NCI-H1092 (cell line): ENCODE measurements at places on chromosomes 7 and 10.

DNA sequence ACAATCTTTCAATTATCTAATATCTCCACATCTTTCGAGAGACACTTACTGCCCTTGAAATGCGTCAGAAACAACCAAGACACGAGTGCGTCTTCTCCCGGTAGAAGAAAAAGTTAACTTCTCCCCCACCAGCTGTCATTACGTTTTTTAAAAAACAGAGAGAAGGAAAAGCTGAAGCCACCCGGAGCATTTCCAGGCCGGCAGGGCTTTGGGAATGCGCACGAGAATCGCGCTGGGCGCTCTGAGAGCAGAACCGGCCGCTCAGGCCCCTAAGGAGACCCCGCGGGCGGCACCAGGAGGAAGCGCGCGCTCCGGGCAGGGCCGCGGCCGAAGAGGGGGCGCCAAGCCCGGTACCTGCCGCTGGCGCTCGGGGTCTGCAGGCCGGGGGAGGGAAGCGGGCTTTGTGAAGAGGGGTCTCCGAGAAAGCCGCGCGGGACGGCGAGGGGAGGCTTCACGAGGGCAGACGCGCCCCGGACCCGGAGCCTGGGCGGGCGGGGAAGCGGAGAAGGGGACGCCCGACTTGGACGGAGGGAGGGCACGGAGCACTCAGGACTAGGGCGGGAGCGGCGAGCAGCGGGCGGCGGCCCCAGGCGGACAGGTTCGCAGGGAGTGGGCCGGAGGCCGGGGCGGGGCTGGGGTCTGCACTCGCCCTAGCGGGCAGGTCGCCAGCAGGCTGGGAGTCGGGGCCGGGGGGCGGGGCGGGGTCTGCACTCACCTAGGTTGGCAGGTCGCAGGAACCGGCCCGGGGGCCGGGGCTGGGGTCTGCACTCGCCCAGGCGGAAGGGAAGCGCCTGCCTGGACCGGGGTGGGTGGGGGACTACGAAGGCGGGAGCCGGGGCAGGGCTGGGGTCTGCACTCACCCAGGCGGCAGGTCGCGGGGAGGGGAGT, 932 bp downstream of the ESYT2 start:
- DNase-seq, result peak; percentile 23

GRCh38 chr7:122949186-122949585, 46.3 kb downstream of the TAS2R16 start:
- no peak for DNase-seq

GRCh38 chr10:118754229-118754555, 578 bp downstream of the CACUL1 start:
- no peak for DNase-seq

DNA sequence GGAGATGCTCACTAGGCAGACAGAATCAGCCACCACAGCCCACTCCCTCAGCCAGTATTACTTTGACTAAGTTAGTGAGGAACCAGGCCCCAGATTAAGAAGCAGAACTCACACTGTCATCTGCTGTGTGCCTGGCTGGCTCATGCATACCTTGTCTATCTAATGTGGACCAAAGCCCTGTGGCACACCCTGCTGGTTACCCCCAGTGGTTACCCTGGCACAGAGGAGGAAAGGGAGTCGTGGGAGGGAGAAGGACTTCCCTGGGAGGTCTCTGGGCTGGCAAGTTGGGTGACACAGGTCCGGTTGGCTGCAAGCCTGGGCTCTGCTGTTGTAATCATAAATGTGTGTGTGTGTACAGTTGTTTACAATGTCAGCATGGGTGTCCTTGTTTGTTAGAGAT, 7.5 kb upstream of the SH2D4B start:
- no peak for DNase-seq

DNA sequence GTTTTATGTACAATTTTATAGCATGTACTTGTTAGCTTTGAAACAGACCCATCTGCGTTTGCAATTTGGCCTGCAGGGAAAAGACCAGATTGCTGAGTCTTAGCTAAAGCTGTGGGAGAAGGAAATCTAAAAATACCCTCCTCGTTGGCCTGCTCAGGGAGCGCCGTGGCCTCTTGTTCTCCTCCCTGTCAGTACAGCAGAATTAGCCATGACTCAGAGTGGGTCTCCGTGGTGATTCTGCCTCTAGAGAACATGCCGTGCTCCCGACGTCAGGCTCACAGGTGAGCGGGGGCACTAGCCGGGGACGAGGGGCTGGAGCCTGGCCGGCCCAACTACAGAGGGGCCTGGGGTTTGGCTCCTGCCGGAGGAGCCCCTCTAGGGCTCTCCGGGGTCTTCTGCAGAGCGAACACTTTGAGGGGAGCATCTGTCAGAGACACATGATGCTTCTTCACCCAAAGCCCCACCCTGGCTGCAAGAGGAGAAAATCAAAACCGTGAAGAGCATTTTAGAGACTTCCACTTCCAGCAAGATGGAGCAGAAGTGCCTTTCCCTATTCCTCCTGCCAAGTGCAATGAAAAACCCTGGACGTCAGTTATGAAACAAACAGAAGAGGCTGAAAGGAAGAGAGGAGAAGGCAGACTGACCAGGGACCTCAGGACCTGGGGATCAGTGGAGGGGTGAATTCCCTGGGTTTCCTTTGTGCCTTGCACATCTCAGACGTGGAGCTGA, 98.9 kb downstream of the LHPP start:
- no peak for DNase-seq

- peak; percentile 12 for DNase-seq
Observed at GRCh38 chr10:94630017-94630688, 53.4 kb upstream of the CYP2C18 start.

DNA sequence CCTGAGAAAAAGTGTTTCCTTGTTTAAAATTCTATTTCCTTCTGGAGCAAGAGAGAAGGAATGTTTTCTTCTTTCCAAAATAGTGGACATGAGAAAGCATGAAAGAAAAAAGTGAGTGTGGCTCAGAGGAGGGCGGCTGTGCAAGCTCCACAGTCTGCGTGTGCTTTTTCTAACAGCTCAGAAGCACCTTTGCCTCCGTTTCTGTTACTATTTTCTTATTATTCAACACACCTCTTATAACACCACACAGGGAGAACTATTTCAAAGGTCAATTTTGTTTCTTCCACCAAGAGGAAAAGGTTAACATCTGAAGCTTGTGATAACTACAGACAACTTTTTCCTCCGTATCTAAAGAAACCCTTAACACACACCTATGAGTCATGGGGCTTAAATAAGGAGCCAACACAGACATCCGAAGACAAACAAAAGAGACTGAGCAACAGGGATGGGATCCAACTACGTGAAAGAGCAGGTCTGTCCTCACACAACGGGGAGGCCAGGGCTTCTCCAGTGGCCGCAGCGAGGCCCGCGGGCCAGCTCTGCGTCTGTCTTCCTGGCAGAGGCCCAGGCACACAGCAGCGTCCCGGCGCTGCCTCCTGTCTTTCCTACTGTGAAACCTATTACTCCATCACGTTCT, 36.2 kb upstream of the NCAPG2 start:
- no peak for DNase-seq

- DNase-seq, result no peak
Observed at GRCh38 chr10:5393529-5393928, 11.1 kb downstream of the TUBAL3 start.
